ENCODE measurements at places on chromosomes 16 and 17.
A peak's percentile ranks its signal among the peaks of the same experiment; 100 is the strongest.

DNA sequence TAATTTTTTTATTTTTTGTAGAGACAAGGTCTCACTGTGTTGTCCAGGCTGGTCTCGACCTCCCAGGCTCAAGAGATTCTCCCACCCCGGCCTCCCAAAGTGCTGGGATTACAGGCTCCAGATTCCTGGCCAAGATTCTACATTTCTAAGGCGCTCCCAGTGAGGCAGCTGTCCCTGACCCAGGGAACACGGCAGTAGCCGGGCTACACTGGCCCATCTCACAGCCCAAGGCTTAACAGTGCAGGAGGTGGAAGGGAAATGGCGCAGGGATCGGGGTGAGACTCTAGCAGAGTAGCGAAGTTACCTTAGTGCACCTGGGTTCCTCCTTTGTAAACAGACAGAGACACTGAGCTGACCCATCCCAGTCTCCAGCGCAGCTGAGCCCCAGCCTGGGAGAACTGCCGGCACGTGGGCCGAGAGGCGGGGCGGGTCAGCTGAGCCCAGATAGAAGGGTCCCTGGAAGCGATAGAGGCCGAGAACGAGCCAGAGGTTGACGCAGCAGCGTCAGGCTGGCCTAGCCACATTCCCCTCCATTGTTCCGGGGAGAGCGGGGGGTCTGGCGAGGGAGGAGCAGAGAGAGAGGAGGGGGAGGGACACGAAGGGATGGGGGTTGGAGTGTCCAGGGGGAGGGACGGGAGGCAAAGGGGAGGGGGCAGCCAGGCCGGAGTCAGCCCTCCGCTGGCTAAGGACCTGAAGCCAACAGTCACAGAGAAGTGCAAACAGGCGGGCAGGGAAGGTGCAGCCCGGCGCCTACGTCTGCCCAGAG is 2.5 kb downstream of the CARHSP1 start:
- no peak for DNase-seq

GRCh38 chr17:4947010-4947410 is 1.3 kb downstream of the PFN1 start:
- DNase-seq: peak; percentile 34

- DNase-seq: no peak
Observed at GRCh38 chr17:79691931-79692330, 38.8 kb upstream of the ENPP7 start.

DNA sequence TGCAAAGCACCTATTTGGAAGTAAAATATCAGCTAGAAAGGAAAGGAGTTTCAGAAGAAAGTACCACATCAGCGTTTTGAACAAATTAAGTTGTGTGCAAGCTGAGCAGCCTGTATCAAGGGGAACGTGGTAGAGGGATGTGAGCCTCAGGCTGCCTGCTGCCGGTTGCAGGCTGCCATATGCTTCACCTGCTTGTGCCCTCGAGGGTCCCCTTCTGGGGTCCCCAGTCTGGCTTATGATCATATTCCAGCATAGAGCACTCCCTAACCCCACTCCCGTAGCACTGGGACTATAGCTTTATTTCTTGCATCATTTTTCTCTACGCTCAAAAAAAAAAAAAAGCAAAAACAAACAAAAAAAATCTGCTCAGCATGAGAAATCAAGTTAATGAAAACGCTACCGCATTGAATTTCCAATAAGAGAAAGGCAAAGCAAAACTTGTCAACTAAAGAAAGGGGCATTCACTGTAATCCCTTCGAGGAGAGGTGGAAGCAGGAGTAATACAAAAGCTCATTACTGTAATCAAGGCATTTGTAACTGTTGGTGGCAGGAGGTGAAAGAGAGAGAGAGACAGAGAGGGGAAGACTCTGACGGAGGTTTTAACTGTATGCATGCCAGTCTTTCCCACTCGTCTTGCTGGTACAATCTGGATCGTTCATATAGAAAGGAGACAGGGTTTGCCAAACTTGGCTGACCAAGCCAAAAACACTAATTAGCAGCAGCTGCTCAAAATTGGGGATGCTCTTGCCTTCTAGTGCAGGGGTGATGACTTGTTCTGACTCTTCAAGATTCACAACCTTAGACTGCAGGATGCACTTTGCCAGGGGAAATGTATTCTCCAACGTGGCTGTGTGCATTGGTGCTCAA is 258.2 kb upstream of the HSBP1 start:
- no peak for DNase-seq

DNA sequence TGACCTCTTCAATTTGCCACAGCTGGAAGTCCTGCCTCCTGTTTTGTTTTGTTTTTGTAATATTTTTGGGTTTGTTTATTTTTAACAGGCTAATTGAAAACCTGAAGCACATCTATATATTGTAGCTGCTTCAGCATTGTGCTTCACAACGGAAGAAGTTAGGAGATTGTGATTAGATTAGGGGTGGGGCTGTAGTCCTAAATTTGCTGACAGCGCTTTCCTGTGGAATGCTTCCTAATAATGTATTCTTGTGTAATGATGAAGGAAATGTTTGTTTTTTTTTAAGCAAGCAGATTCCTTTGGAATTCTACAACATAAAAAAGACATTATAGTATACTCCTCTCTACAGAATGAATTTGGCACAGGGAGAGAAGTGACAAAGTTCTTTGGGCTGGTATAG is 70.1 kb downstream of the NLK start:
- no peak for DNase-seq

- no peak for DNase-seq
Observed at GRCh38 chr17:35726953-35727460, 4.4 kb upstream of the RASL10B start.

- DNase-seq: no peak
Observed at GRCh38 chr16:83627996-83628395, 179.8 kb upstream of the HSBP1 start.

DNA sequence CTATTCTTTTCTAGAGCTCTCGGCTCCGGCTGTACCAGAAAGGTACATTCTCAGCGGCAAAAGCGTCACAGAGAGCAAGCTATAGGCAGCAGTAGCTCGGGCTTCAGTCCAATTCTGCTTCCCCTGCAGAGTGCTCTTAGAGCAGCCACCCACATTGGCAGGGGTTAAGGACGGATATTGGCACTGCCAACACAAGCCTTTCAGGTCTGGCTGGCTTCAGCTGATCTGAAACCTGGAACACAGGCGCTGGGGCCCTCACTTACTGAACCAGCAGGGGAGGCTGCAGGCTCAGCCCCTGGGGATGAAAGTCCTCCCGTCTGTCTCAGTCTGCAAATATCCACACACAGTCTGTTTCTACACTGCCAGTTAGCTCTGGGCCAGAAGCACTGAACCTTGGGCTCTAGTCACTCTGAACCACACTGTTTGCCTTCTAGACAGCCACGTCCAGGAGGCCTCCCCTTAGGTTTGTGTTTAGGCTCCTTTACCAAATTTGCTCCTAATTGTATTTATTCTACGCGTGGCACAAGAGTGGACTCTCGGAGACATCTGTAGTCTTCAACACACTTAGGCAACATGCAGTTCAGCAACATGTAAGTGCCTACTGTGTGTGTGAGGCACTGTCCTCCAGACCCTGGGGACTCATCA is 40.1 kb downstream of the HIC1 start:
- DNase-seq: no peak

GRCh38 chr16:77536809-77537208 is 102.0 kb upstream of the ADAMTS18 start:
- no peak for DNase-seq
